IMR-90 (cell line): ENCODE measurements at places on chromosomes 11 and 22.
A peak's percentile ranks its signal among the peaks of the same experiment; 100 is the strongest.

- peak; percentile 74 for DNase-seq
These were observed at the start of gene UBE2L3 for GRCh38 chr22:21567456-21568346. Gene UBE2L3, plus strand, starts transcription at chr22:21567714. Its CDS starts 31 bp downstream, at chr22:21567745.

- DNase-seq: peak; percentile 69
These were observed 6.9 kb downstream of the KMT5B start for GRCh38 chr11:68206211-68206610.

DNA sequence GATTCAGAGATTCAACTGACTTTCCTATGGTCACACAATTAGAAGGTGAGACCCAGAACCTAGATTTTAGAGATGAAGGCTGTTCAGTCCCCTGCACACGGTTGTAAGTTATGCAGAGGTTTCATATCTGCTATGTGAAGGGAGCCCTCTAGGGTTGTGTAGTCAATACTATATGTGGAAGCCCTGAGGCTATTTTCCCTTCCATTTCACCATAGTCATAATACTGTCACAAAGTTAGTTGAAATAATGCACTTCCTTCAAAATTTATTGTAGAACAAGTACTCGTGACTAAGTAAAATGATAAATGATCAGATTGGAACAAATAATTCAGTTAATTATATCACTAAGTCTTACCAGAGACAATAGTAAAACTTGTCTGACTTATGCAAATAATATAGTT lies 48.8 kb downstream of the ENDOD1 start:
- DNase-seq: no peak

DNA sequence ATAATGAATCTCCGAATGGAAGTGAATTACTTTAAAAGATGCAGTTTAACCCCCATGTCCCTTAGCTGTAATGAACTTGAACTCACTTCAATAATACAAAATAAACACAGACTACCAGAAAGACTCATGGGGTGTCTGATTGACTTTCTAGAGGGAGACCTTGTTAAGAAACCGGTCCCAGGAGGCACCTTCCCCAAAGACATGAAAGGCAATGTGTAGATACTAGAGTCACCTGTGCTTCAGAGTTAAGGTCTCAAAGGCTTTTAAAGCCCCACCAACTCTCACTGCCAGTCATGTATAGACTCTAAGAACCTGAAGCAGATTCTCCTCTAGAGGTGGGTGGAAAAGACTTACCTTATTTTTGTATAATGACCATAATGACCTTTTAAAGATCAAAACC lies at the start of gene OR8J1:
Gene OR8J1 (plus strand): TSS at position 301 of the 400 bp plus-strand sequence. CDS start 5,956 bp downstream, outside the sequence.
- no peak for DNase-seq

DNA sequence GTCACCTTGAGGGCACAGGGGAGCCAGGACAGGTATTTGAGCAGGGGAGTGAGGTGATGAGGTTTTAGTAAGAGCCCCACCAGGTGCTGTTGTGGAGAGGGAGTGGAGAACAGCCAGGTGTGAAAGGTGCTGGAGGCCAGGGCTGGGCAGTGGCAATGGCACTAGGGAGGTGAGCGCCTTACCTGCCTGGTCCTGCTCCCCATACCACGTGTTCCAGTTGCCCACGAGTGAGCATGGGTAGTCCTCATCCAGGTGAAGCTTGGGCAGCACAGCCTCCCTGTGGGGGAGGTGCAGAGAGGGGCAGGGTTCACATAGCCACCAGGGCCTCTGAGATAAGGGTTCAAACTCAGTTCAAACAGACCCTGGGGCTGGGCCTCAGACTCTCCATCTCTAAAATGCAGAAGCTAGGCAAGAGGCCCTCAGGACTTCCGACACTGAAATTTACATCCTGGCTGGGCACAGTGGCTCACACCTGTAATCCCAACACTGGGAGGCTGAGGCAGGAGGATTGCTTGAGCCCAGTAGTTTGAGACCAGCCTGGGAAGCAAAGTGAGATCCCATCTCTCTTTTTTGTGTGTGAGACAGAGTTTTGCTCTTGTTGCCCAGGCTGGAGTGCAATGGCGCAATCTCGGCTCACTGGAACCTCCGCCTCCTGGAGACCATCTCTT lies 11.8 kb downstream of the NIPSNAP1 start:
- no peak for DNase-seq

DNA sequence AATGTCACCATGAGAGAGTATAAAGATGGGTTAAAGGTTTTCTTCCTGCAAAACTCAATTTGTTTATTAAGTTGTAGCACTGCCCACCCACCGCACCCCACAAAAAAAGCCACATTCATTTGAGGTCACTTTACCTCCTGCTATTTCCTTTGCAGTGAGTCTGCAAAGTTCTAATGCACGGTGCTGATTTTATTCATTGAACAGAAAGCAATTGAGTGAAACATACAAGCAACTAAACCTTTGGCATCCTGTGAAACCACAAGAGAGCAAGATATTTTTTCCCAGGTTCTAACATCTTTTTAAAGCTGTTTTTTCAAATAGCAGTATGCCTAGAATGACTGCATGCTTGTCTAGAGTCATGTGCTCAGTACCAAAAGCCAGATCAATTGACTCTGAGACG lies 39.0 kb downstream of the RRAS2 start:
- peak; percentile 59 for DNase-seq
